ENCODE measurements at places on chromosomes 3 and 15.
A peak's percentile ranks its signal among the peaks of the same experiment; 100 is the strongest.

- no peak for DNase-seq
Measured at GRCh38 chr3:24229468-24230221, 265.0 kb downstream of the THRB start.

- no peak for DNase-seq
Measured at GRCh38 chr3:97265237-97266005, 451.0 kb downstream of the EPHA6 start.

- peak; percentile 50 for DNase-seq
Measured at GRCh38 chr15:50880651-50881114, 27.8 kb upstream of the AP4E1 start.

DNA sequence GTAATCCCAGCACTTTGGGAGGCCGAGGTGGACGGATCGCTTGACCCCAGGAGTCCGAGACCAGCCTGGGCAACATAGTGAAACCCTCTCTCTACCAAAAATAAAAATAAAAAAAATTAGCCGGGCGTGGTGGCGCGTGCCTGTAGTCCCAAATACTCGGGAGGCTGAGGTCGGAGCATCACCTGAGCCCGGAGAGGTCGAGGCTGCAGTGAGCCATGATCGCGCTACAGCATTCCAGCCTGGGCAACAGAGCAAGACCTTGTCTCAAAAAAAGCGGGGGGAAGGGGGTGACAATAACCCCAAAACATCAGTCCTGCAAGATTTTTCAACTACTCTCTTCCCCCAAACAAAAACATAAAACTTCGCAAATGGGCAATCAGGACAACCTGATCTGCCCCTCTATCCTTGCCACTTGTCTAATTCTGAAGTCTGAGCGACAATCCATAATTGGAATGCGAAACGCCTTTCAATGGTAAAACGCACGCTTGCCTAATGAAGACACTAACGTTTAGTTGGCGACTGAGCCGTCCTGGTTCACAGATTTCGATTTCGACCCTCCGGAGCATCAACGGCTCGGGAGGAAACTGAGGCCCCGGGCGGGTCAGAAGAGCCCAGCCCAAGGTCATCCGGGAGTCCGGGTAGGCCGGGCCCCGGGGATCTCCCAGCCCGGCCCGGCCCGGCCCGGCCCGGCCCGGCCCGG is 868 bp downstream of the BTBD1 start:
- peak; percentile 56 for DNase-seq

All from Karpas-422 (cell line).